ENCODE measurements at places on chromosomes 16 and 17. TPM values are rescaled to one million over a fixed set of nuclear protein-coding genes. Genes with fewer than 3 reads are reported as not detected.

DNA sequence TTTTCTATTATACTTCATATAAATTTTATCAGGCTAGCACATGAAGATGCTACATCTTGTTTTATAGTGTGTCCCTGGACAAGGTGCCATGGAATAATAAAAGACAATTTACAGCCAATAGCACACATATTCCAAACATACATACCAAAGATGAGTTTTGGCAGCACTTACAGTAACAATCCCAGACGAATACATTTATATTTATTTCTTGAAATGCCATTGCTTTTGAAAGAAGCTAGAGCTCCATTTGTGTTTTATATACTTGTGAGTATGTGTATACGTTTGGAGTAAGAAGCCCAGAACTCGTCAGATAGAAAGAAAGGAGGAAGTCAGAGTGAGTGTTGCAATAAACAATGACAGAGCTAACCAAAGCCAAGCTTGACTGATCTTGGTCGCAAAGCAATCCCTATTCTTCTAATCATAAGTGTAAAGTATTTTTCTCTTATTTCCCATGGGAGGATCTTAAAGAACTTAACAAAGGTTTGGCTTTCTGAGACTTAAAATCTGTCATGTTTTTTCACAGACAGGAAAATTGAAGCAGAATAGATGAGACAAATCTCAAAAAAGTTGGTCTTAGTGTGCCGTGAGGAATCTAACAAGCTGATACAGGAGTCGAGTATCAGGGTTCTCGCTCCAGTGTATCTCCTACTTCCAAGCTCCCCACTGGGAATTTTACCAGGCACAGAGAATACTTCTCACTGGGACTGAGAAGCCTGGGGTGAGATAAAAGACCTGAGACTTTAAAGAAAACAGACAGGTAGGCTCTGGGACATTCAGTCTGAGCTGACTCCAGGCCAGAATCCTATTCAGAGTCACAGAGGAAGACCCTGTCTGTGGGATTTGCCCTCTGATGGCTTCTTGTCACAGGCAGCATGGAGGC lies 175.4 kb downstream of the AATF start:
- DNase-seq: no peak

GRCh38 chr16:88973007-88973410 lies 4.0 kb downstream of the CBFA2T3 start:
- DNase-seq: no peak

The EVPL gene
- polyA plus RNA-seq: 24.7 TPM

- DNase-seq: no peak
Measured at GRCh38 chr17:68497885-68498319, 14.3 kb upstream of the PRKAR1A start.

DNA sequence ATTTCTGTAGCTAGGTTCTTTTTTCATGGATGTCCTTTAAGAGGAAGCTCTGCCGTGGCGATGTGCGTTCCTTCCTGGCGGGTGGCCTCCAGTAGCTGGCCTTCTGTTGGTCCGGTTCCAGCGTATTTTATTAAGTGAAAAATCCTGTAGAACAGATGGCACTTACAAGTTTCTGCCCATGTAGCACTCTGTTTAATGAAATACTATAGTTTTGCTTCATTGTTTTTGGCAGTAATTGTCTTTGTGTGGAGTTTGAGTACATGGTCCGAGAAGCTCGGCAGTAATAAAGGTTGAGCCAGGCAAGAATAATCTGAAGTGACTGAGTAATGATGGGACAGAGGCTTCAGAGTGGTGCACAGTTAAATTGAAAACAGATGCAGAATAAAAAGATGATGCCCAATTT lies 20.4 kb downstream of the USP10 start:
- no peak for DNase-seq

DNA sequence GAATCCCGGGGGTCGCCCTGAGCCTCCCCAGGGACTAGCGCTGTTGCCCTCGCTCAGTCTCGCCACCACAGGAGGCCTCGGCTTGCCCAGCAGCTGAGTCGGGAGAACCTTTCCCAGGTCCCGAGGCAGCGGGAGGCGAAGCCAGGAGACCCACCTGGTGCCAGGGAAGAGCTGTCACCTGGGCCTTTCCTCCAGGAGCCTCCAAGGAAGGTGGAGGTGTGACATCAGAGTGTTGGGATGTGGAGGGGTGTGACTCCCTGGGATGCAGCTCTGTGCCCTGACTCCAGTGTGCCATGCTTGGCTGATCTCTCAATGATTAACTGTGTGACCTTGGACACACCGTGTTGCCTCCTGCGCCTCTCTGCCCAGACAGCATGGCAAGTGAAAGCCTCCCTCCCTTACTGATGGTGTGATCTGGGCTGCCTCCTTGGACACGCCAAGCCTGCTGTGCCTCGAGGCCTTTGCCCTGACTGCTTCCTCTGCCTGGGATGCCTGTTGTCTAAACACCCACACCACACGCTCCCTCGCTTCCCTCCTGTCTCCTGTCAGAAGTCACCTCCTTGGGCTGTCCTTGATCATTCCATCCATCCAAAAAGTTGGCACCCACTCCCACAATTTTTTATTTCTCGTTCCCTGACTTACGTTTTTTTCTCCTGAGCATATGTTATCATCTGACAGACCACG lies 88.0 kb downstream of the CMIP start:
- DNase-seq: peak; percentile 74

The PRSS36 gene
- polyA plus RNA-seq: 1.7 TPM

The KRT20 gene
- polyA plus RNA-seq: not detected

GRCh38 chr17:33751702-33752065 lies 458.6 kb upstream of the ASIC2 start:
- no peak for DNase-seq

- no peak for DNase-seq
Measured at GRCh38 chr16:83579436-83579835, 228.3 kb upstream of the HSBP1 start.

The HSPB9 gene
- 0.56 TPM for polyA plus RNA-seq

DNA sequence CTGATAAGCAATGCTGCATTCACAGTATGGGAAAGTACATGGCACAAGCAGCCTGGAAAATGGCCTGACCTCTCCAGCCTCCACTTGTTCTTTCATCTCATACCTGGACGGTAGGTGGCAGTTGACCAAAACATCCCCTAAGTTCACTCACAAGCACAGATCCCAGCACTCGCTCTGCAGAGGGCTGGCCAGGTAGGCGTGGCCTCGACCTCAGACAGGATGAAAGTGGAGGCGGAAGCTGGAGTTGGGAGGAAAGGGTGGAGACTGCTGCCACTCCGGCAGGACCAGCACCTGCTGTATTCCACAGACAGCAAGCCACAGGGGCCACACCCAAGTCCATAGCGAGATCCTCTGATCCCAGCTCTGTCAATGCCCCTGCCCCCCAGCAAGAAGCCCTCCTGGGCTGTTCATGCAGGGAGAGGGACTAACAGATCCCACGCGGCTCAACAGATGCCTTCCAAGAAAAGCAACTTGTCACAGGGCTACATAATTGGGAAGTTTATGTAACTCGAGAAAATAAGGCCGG lies 31.3 kb downstream of the ZCCHC14 start:
- DNase-seq: no peak

- DNase-seq: no peak
Measured at GRCh38 chr16:88487920-88488851, 35.1 kb downstream of the ZFPM1 start.

GRCh38 chr16:81589975-81590650 lies 145.5 kb downstream of the CMIP start:
- no peak for DNase-seq

- DNase-seq: no peak
Measured at GRCh38 chr16:67862623-67863583, 9.9 kb upstream of the EDC4 start.

The FOXC2 gene
- polyA plus RNA-seq: 41.2 TPM

- DNase-seq: no peak
Measured at GRCh38 chr17:31493656-31494155, 102.2 kb downstream of the RAB11FIP4 start.

DNA sequence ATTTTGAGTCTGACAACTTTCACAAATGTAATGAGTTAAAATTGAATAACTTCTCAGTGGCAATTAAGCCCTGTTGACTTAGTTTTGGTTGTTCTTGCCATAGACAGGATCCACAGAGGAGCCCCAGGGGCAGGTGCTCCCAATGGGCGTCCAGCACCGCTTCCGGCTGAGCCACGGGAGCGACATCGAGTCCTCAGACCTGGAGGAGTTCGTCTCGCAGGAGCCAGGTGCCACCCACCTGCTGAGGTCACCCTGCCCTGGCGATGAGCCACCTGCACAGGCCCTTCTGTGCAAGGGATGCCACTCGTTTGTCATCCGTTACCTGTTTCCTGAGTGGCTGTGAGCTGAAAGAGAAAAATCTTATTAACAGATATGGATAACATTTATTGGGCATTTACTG lies 10.7 kb downstream of the CCDC40 start:
- no peak for DNase-seq

GRCh38 chr16:55822280-55822810 lies 10.6 kb downstream of the CES1 start:
- no peak for DNase-seq

DNA sequence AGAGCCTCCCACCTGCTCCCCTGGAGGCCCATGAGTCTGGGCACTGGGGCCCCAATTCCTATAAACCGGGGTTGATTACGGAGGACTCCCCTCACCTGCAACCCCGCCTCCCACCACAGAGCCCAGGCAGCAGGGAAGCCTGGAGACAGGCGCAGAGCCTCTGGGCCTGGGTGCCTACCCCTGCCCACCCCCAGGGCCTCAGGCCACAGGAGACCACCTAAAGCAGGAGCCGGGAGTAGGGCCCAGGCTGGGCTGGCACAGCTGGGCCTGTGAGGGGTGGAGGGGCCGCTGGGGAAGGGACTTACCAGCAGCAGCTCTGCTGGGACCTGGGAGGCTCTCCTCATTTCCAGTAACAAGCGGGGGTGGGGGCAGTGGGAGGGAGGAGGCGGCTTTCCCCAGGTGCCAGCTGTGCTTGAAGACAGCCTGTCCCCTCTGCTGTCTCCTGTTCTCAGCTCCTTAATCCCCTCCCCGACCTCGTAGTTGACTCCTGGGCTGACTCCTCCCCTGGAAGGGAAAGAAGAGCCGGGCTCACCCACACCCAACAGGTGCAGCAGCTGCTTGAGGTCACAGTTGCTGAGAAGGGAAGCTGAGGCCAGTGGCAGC lies 46.8 kb downstream of the TMEM235 start:
- DNase-seq: no peak

DNA sequence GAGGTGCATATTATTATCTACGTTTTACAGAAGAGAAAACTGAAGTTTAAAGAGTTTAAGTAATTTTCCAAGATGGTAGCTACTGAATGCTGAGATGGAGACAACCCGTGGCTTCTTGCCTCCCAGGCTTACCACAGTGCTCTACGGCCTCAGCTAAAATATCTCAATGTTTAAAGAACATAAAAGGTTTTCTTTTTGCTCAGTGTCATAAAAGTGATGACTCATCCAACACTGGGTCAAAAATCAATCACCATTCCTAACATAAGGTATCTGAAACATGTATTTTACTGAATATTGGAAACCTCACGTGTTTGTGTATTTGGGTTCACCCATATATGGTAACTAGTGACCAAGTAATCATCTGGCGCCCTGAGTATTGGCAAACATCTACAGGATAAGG lies 18.4 kb downstream of the ABCA9 start:
- no peak for DNase-seq

The CES1 gene
- 17.4 TPM for polyA plus RNA-seq

DNA sequence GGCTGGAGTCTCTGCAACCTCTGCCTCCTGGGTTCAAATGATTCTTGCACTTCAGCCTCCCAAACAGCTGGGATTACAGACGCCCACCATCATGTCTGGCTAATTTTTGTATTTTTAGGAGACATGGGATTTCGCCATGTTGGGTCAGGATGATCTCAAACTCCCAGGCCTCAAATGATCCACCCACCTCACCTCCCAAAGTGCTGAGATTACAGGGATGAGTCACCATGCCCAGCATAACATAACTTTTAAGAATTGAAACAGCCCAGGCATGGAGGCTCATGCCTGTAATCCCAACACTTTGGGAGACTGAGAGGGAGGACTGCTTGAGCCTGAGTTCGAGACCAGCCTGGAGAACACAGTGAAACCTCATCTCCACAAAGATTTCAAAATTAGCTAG lies 2.5 kb downstream of the RSL1D1 start:
- DNase-seq: no peak

The FN3K gene
- 18.8 TPM for polyA plus RNA-seq

The OR1G1 gene
- polyA plus RNA-seq: not detected

DNA sequence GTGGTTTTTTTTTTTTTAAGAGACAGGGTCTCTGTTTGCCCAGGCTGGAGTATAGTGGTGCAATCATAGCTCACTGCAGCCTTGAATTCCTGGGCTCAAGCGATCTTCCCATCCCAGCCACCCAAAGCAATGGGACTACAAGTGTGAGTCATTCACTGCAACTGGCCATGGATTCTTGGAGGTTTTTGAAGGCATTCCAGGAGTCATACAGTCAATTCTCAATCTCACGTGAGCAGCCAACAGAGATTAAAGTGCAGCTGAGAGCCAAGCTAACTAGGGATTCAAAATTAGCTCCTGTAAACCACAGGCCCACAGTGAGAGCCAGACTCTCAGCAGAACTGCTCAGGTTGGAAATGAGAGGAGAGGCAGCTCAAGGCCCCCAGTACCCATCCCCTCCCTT lies 30.2 kb downstream of the XPO6 start:
- DNase-seq: no peak

- no peak for DNase-seq
Measured at GRCh38 chr16:68289621-68290329, 21.0 kb downstream of the SLC7A6OS start.

- no peak for DNase-seq
Measured at GRCh38 chr17:29590411-29591145, 1.1 kb upstream of the GIT1 start.

- DNase-seq: no peak
Measured at GRCh38 chr17:28908640-28909167, 5.8 kb upstream of the DHRS13 start.

- DNase-seq: no peak
Measured at GRCh38 chr17:77999413-78000173, 41.1 kb downstream of the TNRC6C start.

DNA sequence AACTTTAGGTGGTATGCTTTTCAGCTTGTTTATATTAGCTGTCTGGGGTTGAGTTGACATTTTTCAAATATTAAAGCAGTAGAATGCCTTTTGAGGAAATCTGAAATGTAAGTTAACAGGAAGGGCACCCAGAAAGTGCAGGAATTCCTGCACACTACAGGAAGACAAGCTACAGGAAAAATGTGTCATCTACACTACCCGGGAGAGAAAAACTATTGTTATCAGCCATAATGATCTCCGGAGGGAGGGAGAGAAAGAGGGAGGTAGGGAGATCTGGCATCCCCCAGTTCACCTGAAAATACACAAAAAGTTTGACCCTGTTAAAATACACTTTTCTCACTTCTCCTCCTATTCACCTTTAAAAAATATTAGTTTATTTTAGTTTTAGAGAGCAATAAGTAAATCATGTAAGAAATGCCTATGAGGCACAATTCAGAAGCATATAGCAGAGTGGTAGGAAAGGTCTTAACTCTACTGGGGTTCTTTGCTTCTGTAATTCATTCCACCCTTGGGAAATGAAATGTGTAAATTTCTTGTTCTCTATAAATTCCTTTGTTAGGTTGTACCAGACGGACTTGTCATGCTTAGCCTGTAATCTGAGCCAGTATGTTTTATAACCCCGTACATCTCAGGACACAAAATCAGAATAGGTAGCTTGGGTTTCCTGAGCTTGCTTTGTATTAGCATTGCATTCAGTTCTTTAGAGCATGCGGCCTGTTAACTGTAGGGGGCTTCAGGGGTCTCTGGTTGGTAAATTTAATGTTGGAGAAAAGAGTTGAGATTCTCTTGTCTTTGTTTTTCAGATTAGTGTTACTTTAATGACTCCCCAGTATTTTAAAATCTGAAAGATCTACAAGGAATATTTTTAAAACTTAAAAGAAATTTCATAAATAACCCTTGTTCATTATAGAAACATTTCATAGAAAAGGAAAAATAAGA lies 3.3 kb downstream of the MAP2K6 start:
- DNase-seq: no peak

The HBA2 gene
- 1,116 TPM for polyA plus RNA-seq
